Stimulated activated CD4-positive, alpha-beta T cell treated with anti-CD3 and anti-CD28 coated beads, Interleukin-1b, Interleukin-23, amount 100 ng/mL, for 24 hours (primary cell): ENCODE measurements at places on chromosomes 5 and 9.

- DNase-seq = no peak
Measured at GRCh38 chr5:170425731-170426130, 36.6 kb upstream of the KCNMB1 start.

DNA sequence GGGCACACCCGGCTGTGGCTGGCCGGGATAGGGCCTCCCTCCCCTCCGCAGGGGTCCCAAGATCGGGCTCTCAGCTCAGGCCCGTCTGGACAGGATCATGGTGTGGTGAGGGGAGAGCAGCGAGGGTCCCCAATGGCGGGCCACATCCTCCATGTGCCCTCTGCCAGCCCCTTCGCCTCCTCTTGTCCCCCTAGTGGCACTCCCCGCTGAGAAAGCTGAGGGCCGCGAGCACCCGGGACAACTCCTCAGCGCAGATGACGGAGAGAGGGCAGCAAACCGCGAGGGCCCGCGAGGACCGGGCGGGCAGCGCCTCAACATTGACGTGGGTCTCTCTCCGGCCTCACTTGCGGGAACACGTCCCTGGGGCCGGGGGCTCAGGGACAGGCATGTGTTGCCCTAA lies 24.6 kb downstream of the NKD2 start:
- DNase-seq = no peak

DNA sequence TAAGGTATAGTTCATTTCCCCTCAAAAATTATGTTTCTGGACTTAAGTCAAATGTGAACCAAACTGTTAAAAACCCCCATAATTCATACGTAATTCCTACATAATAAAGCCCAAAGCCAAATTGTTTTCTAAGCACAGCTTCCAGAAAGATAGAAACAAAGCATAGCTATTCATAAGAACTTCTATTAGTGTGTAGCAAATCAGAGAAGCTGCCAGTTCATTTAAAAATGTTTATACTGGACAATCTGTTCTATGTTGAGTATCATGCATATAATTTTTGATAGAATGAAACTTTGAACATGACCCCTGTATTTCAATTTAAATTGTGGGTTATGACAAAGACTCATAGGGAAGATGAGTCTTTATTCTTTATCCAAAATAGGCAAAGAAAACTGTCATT lies 119.0 kb upstream of the TXNDC8 start:
- no peak for DNase-seq

GRCh38 chr9:98687911-98688310 lies 20.8 kb downstream of the GABBR2 start:
- DNase-seq = no peak

DNA sequence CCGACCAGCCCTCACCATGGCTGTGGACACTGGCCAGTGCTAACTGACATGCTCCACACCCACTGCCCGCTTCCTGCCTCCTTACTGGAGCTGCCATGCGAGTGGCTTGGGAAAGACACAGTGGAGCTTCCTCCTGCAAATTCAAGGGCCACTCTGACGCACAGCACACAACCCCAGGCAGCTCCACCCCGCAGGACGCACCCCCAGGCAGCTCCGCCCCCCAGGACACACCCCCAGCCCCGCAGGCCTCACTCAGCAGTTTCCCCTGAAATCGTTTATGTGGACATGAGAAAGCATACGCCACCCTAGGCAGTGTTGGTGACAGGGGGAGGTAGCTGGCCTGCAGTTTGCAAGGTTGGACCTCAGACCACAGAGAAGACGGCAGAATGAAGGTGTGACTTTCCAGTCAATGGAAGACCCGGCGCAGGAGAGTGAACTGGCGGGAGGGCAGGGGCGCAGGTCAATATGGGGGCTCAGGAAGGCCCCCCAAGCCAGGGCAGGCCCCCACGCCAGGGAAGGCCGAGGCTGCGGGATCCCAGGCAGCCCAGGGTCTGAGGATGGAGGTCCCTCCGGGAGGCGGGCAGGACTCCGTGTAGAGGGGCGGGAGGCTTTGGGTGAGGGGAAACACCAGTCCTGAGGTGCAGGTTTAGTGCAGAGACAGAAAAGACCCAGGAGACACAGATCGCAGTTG lies 21.6 kb downstream of the LPCAT1 start:
- DNase-seq = no peak

- DNase-seq = no peak
Measured at GRCh38 chr9:5428794-5429528, 8.8 kb downstream of the PLGRKT start.

DNA sequence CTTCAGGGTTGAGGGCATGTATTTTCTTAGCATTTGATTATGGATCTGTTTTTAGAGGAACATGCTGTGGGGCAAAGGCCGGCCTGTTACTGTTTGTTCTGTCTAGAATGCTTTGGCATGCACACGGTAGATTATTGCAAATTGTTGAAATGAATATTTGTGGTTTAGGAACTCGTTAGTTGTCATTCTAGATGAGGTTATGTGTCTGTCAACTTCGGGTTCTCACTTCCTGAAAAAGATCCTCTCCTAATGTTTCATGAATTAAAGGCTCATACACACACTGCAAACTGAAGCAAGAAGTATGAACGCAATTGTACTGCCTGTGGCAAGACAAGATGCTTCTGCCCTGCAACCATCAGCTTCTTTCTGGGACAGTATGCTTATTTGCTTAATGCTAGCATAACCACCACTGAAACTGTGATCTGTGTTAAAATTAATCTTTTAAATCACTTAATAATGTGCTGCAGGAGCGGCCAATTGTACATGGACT lies 99.6 kb downstream of the BASP1 start:
- DNase-seq = no peak

GRCh38 chr5:162672061-162672460 lies 604.5 kb downstream of the GABRG2 start:
- no peak for DNase-seq
